AG08395 (cell line): ENCODE measurements at places on chromosomes 12 and 14.

DNA sequence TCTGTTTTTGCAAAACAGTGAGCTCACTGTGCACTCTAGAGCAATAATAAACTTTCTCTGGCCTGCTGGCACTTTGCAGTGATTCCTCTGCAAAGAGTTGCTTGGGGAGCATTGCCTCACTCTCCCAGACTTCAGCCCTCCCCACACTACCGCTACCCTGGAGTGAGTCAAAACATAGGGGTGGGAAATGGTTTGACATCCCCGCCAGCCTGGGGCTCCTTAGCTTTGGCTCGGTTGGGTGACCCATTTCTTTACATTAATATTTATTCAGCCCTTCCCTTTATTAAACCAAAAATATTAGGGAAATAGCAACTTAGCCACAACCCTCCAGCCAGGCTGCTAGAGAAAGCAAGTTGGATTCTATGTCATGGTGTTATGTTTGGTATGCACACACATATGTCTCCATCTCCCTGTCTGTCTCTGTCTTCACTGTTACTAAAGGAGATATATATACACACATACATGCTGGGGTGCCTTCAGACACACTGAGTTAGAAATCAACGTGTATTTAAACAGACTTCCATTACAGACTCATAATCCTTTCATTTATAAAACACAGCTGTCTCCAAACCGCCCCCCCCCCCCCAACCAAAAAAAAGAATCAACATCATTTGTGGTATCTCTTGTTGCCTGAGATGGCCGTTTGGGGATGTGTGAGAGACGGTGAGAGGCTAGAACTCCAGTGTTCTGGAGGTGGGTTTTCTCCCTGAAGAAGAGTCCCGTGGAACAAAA is 3.4 kb upstream of the IRF2BPL start:
- DNase-seq, result peak; percentile 56

GRCh38 chr12:65894088-65894487 is 69.8 kb downstream of the HMGA2 start:
- DNase-seq, result no peak

DNA sequence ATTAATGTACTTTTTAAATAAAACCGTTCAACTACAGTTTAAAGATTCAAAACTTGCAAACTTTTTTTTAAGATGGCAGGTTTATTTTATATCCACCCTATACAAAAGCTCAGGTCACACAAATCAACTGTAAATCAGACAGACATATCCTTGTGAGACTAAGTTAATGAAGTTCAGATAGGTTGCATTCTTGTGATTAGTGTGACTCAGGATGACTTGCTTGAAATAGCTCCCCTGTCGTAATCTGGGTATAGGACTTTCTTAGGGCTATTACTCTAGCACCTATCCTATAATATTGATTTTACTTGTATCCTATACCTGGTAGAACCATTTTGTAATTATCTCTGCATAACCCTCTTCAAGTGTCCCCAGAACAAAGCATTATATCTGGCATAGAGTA is 9.5 kb upstream of the PRKD1 start:
- peak; percentile 16 for DNase-seq

- DNase-seq, result no peak
Observed at GRCh38 chr14:94018308-94018707, 7.8 kb upstream of the OTUB2 start.

GRCh38 chr12:5614256-5614655 is 182.3 kb downstream of the NTF3 start:
- DNase-seq, result no peak

DNA sequence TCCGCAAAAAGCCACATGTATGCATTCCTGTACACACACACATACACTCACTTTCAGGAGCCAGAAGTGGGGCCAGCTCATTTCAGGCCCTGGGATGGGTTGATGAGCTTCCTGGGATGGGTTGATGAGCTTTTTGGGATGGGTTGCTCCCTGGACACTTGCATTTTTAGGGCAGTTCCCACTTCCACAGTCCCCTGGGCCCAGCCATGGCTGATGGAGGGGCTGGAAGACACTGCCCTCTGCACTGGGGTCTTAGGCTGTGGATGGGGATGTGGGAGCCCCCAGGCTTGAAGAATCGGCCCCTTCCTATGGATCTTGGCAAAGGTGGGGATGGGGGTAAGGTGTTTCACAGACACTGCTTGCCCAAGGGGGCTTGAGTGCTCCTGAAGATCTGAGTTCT is 12.7 kb downstream of the ACVRL1 start:
- DNase-seq, result no peak

- no peak for DNase-seq
Observed at GRCh38 chr14:33375786-33376185, 437.1 kb downstream of the NPAS3 start.
